Fibroblast of gingiva (primary cell): ENCODE measurements at places on chromosomes 2 and 18.

DNA sequence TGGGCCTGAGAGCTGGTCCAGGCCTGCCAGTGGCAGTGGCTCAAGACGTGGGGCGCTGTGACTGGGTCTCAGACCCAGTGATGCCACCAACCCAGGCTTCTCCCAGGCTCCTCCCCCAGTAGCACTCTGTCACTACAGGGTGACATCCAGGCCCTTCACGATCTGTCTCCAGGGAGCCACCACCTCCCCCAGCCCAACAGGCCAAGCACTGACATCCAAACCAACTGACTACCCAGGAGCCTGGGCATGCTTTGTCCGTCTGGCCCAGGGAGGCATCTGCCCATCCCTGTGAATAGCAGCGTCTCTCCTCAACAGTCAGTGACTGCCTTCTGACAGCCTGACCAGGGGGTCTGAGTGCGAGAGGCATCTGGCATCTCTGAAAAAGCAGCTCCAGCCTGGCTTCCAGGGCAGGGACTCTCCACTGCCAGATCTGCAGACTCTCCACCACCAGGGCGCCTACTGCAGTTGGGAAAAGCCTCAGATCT is 13.0 kb downstream of the TEX44 start:
- no peak for DNase-seq

DNA sequence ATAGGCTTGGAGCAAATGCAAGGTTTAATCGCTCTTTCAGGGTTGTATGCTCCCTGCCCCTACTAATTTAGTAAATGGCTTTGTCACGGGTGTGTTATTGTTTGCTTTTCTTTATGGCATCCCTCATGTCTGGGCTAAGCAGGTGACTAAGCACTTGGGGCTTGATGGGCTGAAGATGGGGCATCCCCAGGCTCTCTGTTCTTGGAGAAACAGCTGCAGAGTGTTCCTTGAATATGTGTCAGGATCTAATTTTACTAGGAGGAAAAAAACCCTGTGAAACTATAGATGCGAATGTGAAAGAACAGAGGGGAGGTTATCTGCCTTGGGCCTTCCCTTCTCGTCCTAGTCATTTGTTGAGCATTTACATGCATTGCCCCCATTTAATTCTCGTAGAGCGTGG is 94.7 kb upstream of the TAF1B start:
- no peak for DNase-seq

DNA sequence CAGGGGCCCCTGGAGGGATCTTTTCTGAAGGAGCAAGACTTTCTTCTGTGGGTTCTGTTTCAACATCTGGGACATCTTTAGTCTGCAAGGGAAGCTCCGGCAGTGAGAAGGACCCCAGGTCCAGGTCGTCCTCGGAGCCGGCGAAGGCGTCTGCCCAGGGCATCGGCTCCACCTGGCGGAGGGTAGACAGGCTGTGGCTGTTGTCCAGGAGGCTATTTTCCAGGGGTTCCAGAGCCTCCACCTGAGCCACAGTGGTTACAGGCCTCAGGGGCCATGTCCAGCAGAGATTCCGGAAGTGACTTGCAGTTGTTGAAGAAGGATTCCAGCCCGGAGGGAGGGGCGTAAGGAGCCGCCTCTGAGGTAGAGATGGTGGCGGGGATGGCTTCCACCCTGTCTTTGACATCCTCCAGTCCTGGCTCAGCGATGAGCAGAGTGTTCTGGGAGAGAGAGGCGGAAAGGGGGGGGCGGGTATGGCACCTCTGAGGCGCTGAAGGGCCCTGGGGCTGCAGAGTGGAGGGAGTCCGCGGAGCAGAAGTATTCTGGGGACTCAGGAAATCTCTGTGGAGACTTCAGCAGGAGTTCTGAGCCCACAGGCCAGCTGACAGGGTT is 891.3 kb upstream of the LRRTM1 start:
- DNase-seq: no peak

DNA sequence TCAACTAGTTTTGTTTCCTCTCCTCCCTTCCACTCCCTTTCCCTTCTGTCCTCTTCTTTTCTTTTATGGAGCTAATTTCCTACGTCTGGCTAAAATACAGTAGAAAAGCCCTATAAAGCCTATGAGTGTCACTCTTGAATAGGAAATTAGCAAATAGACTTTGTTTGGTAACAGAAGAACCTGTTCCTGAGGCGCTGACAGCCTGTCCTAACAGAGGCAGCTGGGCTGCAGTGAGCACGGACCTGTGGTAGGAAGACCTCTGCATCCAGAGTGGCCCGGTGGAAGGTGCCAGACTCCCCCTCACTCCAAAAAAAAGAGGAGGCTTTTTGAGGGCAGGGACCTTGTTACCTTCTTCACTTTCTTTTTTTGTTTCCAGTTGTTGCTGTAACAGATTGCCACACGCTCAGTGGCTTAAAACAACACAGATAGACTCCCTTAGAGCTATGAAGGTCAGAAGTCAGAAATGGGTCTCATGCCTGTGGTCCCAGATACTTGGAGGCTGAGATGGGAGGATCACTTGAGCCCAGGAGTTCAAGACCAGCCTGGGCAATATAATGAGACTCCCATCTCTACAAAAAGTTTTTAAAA is 81.2 kb upstream of the TXNDC2 start:
- no peak for DNase-seq

GRCh38 chr18:56248610-56249235 is 389.7 kb downstream of the TXNL1 start:
- DNase-seq: no peak

GRCh38 chr2:232540441-232541041 is 1.0 kb downstream of the CHRNG start:
- no peak for DNase-seq

DNA sequence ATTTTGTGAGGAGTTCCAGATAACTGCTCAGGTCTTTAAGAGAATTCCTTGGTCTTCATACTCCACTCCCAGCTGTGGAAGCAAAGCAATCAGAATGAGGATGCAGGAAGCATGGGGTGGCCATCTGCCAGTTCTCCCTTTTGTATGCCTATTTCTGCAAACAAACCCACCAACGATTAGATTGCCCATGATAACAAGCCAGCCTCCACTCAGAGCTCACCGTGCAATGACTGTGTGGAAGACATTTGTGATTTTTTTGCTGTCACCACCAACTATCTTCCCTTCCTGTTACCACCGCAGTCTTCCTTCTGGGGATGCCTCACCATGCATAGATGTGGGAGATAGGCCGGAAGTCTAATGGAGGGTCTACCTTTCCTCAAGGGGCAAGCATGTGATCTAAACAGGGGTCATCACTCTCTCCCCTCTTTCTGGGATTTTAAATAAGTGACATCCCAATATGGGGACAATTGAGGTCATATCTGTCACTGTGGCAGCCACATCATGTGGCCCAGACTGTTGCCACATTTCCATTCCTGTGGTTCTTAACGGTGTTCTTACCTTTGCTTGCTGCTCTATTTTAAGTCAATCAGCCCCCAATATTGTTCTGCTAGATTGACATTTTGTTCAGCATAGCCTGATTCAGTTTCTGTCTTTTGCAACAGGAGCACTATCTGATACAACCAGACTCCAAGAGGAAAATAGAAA is 4.4 kb downstream of the AFF3 start:
- no peak for DNase-seq

- peak; percentile 41 for DNase-seq
These were observed 51.4 kb downstream of the SPATS2L start for GRCh38 chr2:200357845-200358244.

GRCh38 chr2:206311026-206311425 is 36.6 kb downstream of the ZDBF2 start:
- no peak for DNase-seq

DNA sequence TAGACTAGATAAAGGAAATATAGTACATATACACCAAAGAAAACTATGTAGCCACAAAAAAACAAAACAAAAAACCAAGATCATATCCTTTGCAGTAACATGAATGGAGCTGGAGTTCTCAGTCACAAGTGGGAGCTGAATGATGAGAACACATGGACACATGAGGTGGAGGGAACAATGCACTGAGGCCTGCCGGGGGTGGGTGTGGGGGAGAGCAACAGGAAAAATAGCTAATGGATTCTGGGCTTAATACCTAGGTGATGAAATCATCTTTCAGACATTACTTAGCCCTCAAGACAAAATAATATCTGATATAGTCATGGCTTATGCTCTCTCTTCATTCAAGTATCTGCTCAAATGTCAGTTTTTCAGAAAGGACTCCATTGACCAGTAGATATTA is 930.6 kb downstream of the LRP1B start:
- no peak for DNase-seq

DNA sequence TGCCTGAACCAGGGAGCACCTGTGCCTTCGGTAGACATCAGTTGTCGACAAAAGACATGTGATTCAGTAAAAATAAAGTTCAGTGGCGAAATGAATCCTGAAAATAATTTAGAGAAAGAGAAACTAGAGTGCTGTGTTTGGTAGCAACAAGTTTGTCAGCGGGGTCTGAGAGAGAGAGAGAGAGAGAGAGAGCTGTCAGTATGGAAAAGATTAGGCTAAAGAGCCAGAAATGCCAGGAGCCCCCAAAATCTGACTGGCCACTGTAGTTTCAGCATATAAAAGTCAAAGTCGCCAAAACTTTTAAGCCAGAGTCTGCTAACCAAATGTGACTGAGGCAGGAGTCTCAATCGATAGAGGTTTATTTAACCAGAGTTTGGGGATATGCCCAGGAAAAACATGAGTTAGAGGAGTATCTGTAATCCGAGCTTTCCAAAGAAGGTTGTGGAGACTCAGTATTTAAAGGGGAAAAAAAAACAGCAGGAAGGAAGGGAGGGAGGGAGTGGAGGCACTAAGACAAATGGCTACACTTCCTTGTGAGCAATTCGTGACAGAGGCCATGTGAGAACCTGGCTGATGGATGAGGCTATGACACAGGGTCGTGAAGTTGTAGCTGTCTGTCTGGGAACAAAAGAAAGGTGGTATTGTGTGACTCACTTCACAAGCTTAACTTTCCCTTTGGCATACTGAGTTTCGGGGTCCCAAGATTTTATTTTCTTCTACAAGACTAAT is 20.5 kb upstream of the GNAL start:
- DNase-seq: no peak

GRCh38 chr2:239639421-239640185 is 238.8 kb upstream of the HDAC4 start:
- no peak for DNase-seq

- DNase-seq: peak; percentile 53
These were observed 24.1 kb downstream of the IGFBP2 start for GRCh38 chr2:216657086-216657855.

GRCh38 chr2:234393354-234393753 is 103.5 kb downstream of the ARL4C start:
- no peak for DNase-seq

GRCh38 chr2:17853799-17854198 is 24.7 kb upstream of the KCNS3 start:
- no peak for DNase-seq

GRCh38 chr2:29123617-29124349 is 8.6 kb downstream of the CLIP4 start:
- DNase-seq: peak; percentile 36

- DNase-seq: no peak
These were observed 1357.9 kb upstream of the CELF4 start for GRCh38 chr18:38923540-38923939.

DNA sequence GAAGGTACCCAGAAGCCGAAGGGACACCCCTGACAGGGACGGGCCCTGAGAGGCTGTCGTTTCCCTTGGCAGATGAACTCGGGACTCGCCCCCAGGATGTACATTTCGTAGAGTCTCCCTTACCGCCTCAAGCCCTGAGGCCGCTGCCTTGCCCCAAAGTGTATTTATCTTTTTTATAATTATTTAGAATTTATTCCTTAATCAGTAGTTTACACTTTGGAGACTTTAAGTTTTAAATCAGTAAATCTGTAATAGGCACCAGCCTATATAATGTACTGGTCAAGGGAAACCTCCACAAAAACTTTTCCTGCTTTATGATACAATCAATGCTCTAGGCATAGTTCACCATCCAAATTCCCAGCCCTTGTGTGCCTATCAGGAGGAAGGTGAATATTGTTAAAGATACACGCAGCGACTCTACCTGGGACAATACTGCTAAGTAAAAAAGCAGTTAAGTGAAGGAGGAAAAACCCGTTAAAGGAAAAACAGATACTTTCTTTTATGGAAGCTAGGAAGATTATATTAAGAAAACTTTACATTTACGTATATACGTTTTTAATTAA is 848 bp downstream of the VRK2 start:
- no peak for DNase-seq

GRCh38 chr2:169247211-169247610 is 115.1 kb downstream of the LRP2 start:
- no peak for DNase-seq

DNA sequence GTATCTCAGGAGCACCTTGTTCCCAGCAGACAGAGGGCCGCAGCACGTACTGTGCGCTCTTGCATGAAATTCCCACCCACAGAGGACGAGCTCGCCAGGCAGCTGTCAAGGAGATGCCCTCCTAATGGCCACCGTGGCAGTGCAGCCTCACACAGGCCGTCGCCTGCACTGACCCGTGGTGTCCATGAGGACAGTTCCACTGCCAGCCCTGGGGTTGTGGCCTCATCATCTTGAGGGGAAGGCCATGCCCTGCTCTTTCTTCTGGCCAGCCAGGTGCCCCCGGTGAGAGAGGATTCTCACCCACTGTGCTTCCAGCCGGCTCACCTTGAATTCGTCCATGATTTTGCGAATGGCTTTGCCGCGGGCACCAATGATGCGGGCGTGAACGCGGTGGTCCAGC is 42.0 kb downstream of the ANO7 start:
- DNase-seq: no peak

- no peak for DNase-seq
These were observed 8.7 kb upstream of the GPR17 start for GRCh38 chr2:127637236-127637630.

DNA sequence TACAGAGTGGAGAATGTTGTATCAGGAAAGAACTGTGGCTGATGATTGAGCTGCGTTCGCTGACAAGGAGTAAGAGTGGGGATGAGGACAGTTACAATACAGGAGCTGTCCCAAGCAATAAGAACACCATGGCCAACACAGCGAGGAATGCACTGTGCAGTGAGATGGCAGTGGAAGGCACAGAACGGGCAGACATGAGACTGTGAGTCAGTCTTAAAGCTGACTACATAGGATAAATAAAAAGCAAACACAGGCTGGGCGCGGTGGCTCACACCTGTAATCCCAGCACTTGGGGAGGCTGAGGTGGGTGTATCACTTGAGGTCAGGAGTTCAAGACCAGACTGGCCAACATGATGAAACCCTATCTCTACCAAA is 89.8 kb downstream of the CABYR start:
- DNase-seq: no peak

GRCh38 chr2:11764359-11764758 is 17.9 kb downstream of the LPIN1 start:
- no peak for DNase-seq

- peak; percentile 0 for DNase-seq
These were observed 1176.9 kb upstream of the LRRTM1 start for GRCh38 chr2:81481242-81481993.

GRCh38 chr18:32624182-32624723 is 148.6 kb downstream of the KLHL14 start:
- DNase-seq: no peak

- DNase-seq: peak; percentile 67
These were observed 44.5 kb downstream of the TMEM182 start for GRCh38 chr2:102806250-102806837.
